ENCODE measurements at places on chromosomes 4 and X.

- DNase-seq: no peak
Observed at GRCh38 chr4:184096561-184097240, 121.0 kb downstream of the ENPP6 start.

- peak; percentile 46 for DNase-seq
Observed at GRCh38 chrX:17046478-17047097, 100.1 kb downstream of the REPS2 start.

DNA sequence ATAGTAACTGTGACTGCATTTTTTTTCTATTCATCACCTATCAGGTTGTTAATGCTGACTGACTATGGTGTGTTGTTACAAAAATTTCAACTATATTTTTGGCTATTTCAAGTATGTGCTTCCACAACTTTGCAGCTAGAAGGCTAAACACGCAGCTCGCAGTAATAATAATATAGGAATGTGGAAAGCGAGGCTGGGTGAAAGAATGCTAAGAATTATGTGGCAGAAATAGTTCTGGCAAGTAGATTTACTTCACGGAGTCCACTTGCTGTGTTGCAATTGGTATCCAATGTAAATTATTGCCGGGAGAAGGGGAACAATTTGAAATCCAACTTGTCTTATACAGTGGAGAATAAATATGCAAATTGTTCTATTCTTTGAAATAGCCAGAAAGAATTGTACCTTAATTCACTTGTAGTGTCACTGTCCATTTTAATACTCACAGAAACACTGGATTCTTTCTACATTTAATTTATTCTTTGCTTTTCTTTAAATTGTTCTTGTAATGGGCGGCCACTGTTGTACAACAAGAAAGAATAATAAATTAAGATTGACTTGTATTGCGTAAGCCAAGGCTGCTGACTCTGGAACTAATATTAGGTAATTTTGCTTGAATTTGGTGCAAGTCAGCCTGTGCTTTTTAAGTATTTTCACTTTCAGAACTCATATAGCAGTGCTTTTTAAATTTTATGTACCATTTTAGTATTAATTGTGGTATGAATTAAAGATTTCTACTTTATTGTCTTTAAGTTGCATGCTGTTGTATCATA, 154.9 kb downstream of the FRMPD4 start:
- DNase-seq: no peak

GRCh38 chr4:86452924-86453531, 93.2 kb upstream of the MAPK10 start:
- DNase-seq: no peak

- DNase-seq: no peak
Observed at GRCh38 chrX:1094566-1095333, 117.7 kb downstream of the CRLF2 start.

- no peak for DNase-seq
Observed at GRCh38 chrX:51053741-51054140, 143.2 kb downstream of the BMP15 start.

GRCh38 chr4:147222906-147223305, 258.0 kb upstream of the EDNRA start:
- DNase-seq: no peak

DNA sequence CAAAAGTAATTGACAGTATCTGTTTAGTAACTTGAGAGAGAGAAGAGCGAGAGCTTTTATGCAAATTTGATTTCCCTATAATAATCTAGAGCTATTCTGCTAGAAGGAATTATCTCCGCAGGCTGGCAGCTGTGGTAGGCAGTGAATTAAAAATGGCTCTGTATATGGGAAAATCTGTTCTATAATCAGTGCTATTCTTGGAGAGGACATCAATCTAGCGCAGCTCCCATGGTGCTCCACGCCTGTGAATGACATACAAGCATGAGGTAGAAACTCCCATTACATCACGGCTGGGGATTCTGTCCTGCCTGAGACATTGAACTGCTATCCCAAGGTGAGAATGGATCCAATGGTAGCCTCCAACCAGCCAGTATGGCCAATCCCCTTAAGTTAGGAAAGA, 179.0 kb downstream of the DHX15 start:
- DNase-seq: no peak

GRCh38 chrX:101415180-101416145, 7.4 kb downstream of the HNRNPH2 start:
- peak; percentile 49 for DNase-seq

All from K562 (cell line).